ENCODE measurements at places on chromosomes 5 and 9.

DNA sequence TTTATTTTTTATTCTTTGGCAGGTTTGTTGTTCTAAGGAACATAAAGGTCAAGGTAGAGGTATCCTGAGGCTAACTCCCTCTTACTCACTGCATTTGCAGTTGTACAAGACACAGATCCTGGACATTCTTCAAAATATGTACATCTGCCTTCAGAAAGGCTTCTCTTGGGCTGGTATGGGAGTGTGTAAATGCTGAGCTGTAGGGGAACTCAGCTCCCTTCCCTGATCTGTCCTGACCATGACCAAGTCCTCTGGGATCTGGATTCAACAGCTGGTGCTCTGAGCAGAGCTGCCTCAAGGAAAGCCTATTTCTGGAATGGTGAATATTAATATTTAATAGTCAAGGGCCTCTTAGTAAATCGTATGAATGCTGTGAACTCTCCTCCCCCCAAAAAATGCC lies 117.4 kb downstream of the PRKACG start:
- DNase-seq = no peak

GRCh38 chr9:76655971-76656370 lies 108.3 kb upstream of the PCA3 start:
- no peak for DNase-seq

DNA sequence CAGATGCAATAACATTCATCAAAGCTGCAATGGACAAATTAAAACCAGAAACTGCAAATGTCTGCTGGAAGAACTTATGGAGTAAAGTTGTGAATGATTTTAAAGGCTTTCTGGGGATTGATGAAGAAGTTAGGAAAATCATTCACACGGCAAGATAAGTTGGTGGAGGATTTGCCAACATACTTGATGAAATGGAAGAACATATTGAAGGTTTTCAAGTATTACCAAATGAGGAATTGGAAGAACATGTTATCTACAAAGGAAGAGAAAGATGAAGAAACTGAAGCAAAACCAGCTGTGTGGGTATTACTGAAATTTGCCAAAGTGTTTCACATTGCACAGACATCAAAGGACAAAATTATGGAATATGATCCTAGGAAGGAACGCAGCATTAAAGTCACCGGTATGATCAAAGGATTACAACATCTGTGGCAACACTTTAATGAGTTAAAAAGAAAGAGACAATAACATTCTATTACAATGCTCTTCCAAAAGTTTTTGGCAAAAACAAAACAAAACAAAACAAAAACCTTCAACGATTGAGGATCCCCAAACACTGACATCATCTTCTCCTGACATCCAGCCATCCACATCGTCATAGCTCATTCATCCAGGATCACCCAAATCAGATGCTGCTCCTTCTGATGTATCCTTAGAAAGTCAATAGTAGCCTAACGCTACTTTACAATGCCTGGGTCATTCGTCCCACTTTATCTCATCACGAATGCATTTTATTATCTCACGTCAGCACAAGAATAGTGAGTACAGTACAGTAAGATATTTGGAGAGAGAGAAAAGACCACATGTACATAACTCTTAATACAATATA lies 61.3 kb upstream of the SMC5 start:
- no peak for DNase-seq

DNA sequence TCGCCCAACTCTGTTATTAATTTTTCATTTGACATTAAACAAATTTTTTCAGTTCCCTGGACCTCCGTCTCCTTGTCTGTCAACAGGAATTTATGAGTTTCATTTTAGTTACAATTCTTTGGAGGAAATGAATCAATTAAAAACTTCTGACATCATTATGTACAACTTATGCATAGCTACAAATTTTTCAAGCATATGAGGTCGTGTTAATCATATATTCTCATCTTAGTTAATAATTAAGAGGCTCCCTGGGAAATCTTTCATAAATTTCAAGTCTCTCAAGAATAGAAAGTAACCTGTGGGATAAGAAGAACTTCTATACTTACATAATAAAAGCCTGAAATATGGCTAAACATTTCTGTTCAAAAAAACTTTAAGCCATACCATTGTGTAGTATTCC lies 3.4 kb downstream of the UGT3A1 start:
- no peak for DNase-seq

DNA sequence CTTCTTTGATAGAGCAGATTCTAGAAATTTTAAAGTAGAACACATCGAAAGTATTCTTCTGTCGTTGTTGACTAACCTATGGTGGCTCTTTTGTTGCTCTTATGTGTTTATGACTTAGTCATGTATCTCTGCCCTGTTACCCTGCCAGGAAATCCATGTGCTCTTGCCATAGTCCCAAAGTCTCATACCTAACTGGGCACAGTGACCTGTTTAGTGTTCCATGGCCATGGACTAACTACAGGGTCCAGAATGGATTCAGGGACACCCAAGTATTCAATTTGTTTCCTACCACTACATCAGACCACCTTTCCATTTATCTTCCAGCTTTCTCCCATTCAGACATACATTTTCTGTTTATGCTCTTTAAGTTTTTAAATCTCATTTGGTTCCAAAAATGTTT lies 18.0 kb downstream of the SLC44A1 start:
- DNase-seq = no peak

- DNase-seq = no peak
Measured at GRCh38 chr9:134967547-134967930, 49.8 kb upstream of the FCN1 start.

GRCh38 chr5:17735761-17736160 lies 101.5 kb downstream of the TAF11L14 start:
- no peak for DNase-seq

Measured in GM13976 (cell line).